Glutamatergic neuron (in vitro differentiated cells): ENCODE measurements at places on chromosomes 6 and 20.

DNA sequence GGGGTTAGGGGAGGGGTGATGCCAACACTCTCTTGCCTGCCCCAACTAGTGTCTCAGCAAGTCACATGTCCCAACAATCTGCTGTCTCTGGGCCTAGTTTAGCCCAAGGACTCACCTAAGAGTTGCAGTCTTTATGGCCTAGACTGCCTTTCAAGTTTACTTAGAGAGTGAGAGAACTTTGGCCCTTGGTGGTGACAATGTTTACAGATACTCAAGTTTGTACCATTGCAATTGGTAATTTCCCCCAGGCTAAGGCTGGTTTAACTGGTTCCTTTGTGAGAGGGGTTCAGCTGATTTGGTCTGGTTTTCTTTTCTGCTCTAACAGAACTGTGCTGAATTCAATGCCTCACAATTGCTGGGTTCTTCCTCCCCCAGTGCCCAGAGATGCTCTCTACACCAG lies 1279.9 kb upstream of the EYS start:
- DNase-seq = no peak

DNA sequence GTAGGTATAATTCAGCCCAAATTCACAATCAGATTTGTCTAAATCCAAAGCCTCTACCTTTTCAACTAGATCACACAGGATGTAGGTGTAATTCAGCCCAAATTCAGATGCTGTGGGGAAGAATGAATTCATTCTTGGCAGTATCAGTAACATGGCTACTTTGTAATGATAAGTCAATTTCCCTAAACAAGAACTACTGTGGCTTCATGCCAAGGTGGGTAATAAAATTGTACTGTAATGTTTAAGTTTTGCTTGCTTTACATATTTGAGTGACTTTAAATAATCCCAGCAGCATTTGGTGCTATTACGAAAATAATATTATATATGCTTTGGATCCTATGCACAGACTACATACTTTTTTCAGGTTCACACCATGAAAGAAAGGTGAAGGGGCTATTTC lies 239.1 kb downstream of the HDGFL1 start:
- no peak for DNase-seq

- peak; percentile 37 for DNase-seq
Observed at GRCh38 chr6:16148498-16148897, 19.6 kb downstream of the MYLIP start.

DNA sequence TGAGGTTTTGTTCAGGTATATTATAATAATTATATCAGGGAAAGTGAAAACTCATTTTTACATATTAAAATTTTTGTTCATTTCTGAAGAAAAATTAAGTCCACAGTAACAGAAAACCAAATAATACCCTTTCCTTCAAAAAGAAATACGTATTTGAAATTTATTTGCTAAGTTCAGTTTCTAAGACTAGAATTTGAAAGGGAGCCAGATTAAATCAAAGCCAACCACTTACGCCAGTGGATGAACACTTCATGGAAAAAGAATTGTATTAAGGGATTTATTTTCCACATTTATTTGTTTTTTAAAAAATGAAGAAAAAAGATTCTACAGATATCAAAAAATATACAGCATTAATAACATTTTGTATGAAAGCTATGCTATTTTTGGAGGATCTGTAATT lies 654.4 kb downstream of the EYS start:
- no peak for DNase-seq

DNA sequence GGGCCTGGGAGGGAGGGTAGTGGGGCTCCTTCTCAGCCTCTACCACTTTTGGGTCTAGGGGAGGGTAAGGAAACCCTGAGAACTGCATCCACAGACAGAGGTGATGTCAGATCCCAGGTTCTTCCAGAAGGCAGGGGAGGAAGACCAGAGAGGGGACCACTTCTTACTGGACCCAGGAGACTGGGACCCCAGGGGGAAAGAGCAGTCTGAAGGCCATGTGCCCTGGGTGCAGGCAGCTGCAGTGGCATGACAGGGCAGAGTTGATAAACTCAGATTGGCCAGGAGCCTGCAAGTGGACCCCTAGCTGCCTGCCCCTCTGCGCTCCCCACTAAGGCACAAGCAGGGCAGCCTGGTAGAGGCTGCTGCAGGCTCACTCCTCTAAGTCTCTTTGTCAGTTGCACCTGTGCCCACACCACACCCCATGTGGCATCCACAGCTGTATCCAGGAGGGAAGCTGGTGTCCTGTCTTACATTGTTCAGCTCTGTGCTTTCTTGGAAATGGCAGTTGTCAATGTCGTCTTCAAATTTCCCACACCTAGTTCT lies 2.7 kb downstream of the CST9L start:
- no peak for DNase-seq
